Sciatic nerve (tissue), 2 donors: ENCODE measurements at places on chromosomes 11 and 22.
A peak's percentile ranks its signal among the peaks of the same experiment; 100 is the strongest.

- peak; percentile 48 for DNase-seq
Observed at GRCh38 chr11:2529636-2530035, 84.8 kb downstream of the KCNQ1 start.

DNA sequence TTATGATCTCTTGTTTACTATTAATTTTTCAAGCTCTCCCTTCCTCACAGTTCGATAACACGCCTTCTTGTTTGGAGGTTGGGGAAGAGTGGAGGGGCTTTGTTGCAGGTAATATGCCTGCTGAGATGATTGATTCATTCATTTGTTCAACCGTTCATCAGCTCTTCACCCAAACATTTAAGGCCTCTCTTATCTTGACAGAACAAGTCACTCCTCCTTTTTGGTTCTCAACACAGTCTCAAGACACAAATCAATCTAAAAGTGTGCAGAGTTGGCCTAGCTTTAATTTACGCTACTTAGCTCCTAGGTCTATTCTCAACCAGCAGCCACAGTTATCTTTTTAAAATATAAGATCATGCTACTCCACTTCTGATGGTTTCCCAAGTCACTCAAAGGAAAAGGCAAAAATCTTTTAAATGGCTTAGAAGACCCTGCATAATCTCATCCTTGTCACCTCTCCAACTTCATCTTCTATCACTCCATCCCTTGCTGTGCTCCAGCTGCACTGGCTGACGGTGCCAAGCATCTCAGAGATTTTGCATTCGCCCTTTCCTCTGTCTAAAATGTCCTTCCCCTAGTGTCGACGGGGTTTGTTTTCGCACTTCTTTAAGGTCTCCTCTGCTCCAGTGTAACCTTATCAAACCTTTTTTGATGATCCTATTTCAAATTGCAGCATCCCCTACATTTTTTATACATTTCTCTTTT, 60.3 kb downstream of the AMBRA1 start:
- DNase-seq: no peak

DNA sequence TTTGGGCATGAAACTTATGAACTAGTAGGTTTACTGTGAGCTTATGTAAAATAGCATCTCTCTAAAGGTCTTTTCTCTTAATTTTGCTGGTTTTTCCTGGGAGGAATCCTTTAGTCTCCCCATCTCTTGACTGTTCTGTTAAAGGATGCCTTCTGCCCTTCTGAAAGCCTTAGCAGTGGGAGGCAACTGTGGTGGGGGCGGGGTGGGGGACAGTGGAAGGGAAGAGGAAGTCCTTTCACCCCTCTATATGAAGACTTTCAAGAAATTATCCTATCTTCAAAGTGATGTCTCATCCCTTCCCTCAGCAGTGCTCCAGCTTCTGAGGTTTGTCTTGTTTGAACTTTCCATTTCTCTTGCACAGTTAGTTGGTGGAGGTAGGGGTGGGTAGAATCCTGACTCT, 73.1 kb downstream of the ELP4 start:
- no peak for DNase-seq

DNA sequence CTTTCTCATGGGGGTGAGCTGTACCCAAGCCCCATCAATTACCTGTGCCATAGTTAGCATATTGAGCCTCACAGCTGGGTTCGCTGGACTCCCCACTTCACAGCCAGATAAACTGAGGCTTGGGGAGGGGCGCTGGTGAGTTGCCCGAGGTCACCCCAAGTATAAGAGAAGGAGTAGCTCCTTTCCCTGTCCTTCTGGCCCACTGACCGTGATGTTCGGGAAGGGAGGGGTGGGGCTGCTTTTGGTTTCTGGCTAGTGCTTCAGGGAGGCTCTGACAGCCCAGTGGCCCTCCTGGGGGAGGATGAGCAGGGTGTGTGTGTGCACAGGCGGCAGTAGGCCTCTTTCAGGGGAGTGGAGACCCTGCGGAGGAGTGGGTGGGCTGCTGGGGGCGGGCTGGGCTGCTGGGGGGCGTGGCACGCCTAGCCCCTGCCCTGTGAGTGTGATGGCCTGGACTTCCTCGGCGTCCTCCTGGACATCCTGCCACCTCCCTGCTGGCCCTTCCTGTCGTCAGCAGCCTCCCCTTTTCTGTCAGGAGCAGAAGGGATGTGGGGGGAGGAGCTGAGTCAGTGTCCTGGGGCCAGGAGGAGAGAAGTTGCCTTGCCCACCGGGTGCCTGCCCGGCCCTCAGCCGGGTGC, 50.3 kb downstream of the TRIOBP start:
- no peak for DNase-seq

DNA sequence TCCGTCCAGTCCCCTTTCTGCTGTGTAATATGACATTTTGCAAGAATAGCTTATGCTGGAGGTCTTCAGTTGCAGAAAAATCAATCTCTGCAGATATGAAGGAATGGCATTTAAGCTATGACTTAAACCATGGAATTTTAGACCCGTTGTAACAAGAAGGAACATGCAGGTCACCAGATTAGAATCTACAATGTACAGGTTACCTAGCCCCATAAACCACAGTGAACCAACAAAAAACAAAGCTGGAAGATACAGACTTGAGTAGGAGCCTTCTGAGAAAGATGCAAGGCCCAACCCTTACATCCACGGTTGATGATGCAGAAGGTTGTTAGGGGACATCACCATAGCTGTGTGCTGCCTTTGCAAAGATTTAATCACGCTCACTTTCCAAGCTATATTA, 132.5 kb downstream of the WT1 start:
- DNase-seq: no peak

DNA sequence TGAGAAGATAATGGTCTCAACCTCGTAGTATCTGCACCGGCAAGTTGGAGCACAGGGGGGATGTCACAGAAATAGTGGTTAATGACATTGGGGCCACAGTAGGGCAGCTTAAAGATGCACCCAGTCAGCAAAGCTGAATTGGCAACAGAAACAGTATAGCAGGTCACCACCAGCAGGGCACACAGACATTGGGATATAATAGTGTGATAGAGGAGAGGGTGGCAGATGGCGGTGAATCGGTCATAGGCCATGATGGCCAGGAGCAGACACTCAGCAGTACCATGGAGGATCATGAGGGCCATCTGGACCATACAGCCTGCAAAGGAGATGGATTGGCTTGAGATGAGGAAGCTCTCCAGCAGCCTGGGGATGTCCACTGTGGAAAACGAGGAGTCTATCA, 106.0 kb upstream of the OR9Q1 start:
- no peak for DNase-seq

- DNase-seq: no peak
Observed at GRCh38 chr11:13338427-13339069, 61.0 kb downstream of the BMAL1 start.
